ENCODE measurements at places on chromosomes 1 and 21.

GRCh38 chr1:145696630-145696960 is 10.6 kb downstream of the PDZK1 start:
- DNase-seq: no peak

- no peak for DNase-seq
Measured at GRCh38 chr1:197884173-197884572, 18.3 kb upstream of the C1orf53 start.

- DNase-seq: peak; percentile 67
Measured at GRCh38 chr1:225871359-225872074, 10.7 kb downstream of the TMEM63A start.

- no peak for DNase-seq
Measured at GRCh38 chr1:30404341-30404740, 319.0 kb downstream of the MATN1 start.

DNA sequence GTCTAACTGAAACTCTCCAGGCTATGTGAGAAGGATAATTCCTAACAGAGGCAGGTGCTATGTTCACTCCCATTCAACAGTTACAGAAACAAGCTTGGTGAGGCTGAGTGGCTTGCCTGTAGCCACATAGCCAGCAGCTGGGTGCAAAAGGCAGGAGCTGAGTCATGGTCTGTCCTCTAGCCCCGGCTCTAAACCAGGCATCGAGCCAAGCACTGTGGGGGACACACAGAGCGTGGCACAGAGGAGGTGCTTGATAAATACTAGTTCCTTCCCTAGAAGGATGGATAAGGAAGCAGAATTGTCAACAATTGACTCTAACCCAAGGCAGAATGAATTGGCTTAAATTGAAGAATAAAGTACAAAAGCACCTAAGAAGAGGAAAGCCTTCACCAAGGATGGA is 10.4 kb upstream of the KCNA2 start:
- DNase-seq: no peak

GRCh38 chr1:78054972-78055371 is 9.2 kb downstream of the GIPC2 start:
- no peak for DNase-seq

GRCh38 chr1:185281245-185281644 is 35.8 kb downstream of the IVNS1ABP start:
- DNase-seq: no peak

DNA sequence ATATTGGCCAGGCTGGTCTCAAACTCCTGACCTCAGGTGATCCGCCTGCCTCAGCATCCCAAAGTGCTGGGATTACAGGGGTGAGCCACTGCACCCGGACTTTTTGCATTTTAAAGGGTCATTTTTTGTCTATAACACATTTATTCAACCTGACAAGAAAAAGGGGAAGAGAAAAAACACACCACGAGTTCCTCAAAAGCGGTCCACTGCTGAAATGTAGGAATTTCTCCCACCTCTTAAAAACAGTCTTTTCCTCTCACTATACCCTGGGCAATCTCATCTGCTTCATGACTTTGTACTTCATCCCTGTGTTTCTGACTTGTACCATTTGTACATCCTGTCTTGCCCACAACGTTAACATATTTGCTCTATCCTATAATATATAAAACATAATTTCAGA is 413.3 kb upstream of the PTBP2 start:
- DNase-seq: no peak

GRCh38 chr1:214552174-214552608 is 789 bp upstream of the PTPN14 start:
- no peak for DNase-seq

- no peak for DNase-seq
Measured at GRCh38 chr1:65170511-65171142, 22.6 kb downstream of the AK4 start.

DNA sequence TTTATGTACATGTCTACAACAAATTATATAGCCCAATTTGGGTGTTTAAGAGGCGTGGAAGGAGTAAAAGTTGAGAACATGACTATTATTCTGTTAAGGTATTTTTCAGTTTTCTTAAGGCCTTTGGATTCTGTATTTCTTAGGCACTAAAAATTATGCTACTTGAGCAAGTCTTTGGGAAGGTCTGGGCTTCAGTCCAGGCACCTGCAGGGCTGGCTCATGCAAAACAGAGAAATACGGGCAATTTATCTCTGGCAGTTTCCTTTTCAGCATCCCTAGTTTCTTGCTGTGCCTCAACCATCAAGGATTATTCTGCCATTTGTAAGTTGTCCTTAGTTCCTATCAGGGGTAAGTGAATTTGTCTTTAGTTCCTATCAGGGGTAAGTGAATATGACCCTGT is 358.8 kb upstream of the B3GALT2 start:
- no peak for DNase-seq

- DNase-seq: no peak
Measured at GRCh38 chr1:54153535-54154439, 987 bp upstream of the CDCP2 start.

DNA sequence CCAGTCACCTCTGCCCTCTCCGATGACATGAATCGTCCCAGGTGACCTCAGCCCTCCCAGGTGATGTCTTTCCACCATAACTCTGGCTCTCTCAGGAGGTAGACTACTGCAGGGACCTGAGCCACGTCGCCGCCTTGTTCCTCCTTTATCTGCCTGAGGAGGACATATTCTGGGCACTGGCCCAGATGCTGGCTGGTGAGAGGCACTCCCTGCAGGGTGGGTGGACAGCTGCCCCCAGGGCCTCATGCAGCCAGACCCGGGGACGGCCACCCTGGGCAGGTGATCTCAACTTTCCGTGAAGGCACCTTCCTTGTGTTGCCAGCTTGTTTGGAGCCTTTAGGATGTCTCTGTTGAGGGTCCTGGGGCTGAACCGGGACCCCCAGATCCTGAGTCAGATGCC is 13.9 kb upstream of the ZBTB17 start:
- DNase-seq: no peak

GRCh38 chr21:41367301-41367944 is 5.6 kb downstream of the MX2 start:
- DNase-seq: no peak

DNA sequence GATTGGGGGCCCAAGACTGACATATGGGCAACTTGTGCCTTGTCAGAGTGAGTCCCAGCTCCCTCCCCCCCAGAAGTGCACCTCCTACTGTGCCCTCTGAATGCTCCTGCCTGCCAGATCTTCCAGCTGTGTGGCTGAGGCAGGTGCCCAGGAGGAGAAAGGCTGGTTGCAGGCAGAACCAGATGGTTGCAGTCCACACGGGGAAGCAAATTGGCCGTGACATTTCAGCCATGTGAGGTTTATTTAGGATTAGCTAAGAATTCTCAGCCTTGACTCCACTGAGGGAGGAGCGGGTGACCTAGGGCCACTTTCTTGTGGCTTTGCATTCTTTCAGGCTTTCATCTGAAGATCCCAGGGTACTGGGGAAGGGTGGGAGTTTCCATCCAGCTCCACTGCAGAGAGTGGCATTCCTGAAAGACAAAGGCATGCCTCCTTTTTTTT is 33.8 kb downstream of the PEX14 start:
- no peak for DNase-seq

DNA sequence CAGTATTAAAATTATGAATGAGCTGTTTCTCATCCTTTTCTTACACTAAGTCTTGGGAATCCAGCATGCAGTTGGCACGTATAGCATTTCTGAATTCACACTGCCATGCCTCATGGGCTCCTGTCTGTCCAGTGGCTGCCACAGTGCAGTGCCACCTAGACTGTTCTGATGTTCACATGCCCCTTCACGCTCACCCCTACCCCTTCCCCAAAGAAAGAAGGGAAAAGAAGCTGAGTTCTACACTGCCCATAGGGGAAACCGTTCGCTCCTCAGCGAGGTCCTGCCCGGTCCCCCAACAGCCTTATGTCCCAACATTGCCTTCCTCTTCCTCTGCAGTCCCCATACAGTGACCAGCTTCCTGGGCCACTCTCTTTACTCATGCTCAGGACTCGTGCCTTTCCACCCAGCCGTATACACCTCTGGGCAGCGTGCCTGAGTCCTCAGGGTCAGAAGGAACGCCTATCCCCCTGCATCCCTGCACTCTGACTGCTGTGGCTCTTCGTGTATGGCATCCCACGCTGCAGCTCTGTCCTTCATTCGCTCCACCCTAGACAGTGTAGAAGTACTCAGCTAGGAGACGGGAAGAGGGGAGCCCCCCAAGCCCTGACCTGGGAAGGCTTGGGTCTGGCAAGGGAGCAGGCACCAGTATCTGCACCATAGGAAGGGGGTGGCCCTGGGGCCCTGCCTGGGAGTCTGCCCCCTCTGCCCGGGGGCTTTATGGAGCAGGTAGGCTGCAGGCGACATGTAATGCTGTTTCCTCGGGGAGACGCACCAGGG is 24.1 kb upstream of the ARF1 start:
- no peak for DNase-seq

DNA sequence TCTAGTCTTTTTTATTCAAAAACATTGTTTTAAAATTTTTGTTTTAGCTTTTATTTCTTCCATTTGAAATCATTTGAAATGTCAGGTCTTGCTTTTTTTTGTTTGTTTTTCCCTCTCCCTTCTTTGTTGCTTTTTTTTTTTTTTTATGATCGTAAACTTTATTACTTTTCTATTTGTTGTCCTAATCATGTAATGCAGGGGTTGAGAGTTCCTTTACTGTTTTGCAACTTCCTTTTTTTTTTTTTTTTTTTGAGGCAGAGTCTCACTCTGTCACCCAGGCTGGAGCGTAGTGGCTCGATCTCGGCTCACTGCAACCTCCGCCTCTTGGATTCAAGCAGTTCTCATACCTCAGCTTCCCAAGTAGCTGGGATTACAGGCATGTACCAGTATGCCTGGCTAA is 24.8 kb downstream of the IVNS1ABP start:
- no peak for DNase-seq

GRCh38 chr1:1299686-1300351 is 7.9 kb downstream of the ACAP3 start:
- DNase-seq: no peak

DNA sequence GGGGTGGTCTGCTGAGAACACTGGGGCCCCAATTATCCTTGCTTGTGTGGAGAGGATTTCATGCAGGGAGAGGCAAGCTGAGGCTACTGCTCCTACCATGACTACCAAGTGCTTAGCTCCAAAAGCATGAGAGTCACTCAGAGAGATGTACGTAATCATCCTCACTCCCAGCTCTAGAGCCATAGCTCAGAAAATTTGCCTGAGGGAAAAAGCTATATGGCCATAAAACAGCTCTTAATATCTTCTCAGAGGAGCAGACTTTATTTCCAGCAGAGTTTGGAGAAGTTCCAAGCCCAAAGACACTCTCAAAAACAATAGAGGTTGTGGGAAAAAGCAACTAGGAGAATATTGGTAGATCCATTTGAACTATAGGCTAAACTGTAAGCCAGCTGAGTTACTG is 106.4 kb upstream of the PBX1 start:
- no peak for DNase-seq

Measured in NCI-H1417 treated with DMSO at 0.1 percent for 48 hours (cell line).